ENCODE measurements at places on chromosomes 2 and 18.

- DNase-seq = no peak
These were observed 70.4 kb upstream of the TWIST2 start for GRCh38 chr2:238777369-238778067.

DNA sequence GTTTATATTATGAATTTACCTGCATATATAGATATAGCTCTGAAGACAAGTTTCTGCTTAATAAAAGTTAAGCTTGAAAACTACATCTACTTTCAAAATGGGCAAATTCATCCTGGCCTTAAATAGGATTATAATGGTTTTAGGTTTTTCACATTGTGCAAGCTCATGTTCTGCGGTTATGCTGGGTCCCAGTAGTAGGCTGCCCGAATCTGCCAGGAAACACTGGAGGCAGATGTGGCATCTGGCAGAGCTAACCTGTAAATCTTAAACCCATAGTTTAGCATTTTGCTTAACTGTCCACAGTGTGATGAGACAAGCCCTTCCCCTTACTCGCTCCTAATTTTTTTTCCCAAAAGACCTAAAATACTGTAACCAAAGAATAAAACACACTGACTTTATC lies 234.2 kb downstream of the TCF4 start:
- no peak for DNase-seq

DNA sequence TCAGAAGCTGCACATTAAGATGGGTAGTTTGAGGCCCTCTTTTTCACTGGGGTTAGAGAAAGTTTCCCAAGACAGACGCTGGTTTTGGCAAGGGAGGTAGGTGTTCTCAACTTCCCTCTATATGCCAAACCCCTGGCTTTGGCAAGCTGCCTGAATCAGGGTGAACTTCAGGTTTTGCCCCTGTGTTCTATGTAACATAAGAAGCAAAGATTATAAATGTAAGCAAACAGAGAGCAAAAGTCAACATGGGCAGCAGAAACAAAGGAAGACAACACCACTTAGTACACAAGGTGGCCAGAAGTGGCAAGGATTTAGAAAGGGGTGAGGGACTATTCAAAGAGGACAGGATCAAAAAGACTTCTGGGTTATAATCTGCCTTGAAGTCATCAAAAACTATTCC lies 70.5 kb upstream of the TFCP2L1 start:
- no peak for DNase-seq

DNA sequence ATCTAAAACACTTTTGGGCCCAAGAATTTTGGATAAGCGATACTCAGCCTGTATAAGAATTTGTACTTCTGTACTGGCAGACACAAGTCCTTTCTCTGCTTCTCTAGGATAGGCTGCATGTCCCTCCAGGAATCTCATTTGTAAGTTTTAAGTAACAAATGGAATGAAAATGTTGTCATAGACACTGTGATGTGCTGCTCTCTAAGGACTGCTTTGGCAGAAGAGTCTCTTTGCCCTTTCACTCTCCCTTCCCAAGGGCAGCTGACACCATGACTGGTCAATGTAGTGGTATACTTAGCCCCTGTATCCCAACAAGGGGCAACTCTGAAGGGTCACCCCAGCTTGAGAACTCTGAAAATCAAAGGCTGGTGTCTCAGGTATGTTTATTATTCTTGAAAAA lies 27.3 kb downstream of the PLA2R1 start:
- no peak for DNase-seq

GRCh38 chr2:58032764-58033080 lies 13.9 kb upstream of the VRK2 start:
- no peak for DNase-seq

GRCh38 chr2:113762377-113763118 lies 6.1 kb upstream of the SLC35F5 start:
- no peak for DNase-seq

DNA sequence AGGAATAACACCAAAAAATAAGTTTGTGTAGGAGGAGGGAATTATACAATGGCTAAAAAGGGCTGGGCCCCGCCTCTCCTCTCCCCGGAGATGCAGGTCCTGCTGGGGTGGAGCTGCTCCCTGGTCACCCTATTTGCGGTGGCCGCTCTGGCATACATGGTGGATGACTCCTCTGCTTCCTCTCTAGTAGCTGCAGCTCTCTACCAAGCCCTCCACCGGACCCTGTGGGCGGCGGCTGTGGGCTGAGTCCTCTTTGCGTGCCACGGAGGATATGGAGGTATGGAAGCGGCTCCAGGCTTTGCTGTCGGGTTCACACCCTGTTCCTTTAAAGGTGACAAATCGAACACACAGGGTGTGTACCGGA lies 77.1 kb upstream of the SEC11C start:
- no peak for DNase-seq
